Breast epithelium (tissue), 4 donors: ENCODE measurements at places on chromosomes 3 and 15.

- H3K36me3 ChIP-seq: no peaks in the 10 kb centered on the region
- no peaks in the 10 kb centered on the region for H3K27me3 ChIP-seq
- H3K4me3 ChIP-seq: no peak overlapping the region
- H3K4me1 ChIP-seq: no peaks in the 10 kb centered on the region
- DNase-seq: no peak
These were observed 12.0 kb downstream of the TTBK2 start for GRCh38 chr15:42908538-42908937.

DNA sequence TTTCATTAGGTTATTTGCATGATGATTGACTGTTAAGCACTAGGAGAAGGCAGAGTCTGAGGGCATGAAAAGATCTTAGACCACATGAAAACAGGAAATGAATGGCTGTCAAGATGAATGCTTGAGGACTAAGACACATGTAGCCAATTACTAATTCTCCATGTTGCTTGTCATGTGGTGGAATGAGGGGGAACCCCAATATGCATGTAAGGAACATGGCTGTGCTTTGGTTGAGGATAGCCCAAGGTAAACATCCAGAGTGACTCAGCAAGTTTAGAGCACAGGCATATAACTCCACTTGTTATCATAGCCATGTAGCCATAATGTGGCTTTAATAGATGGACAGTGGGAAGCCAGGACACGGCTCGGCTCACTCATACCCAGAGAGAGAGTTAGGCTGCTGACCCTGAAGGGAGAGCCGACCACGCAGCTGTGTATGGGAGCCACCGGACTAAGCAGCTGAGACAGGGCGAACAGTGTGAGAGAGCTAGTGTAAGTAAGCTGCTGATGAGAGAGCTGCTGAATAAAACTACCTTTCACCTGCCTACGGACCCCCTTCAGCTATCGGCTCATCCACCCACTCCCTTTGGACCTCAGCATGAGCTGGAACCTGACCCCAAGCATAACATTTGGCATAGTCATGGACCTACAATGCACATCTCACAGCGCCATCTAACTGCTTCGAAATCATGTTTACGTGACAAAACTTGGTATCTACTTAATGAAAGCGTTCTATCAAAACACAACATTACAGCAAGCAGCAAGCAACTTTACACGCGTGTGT is 37.6 kb downstream of the ANO10 start:
- H3K27ac ChIP-seq: no peak overlapping the region
- H3K4me1 ChIP-seq: no peaks in the 10 kb centered on the region
- no peaks in the 10 kb centered on the region for H3K36me3 ChIP-seq
- no peaks in the 10 kb centered on the region for H3K27me3 ChIP-seq

- H3K4me3 ChIP-seq: no peak overlapping the region
- no peaks in the 10 kb centered on the region for H3K27me3 ChIP-seq
- H3K27ac ChIP-seq: no peak overlapping the region
- DNase-seq: no peak
- no peaks in the 10 kb centered on the region for H3K36me3 ChIP-seq
These were observed 519.3 kb upstream of the CADM2 start for GRCh38 chr3:84439476-84439875.

GRCh38 chr15:27201425-27201824 is 230.4 kb downstream of the GABRG3 start:
- no peaks in the 10 kb centered on the region for H3K27me3 ChIP-seq
- H3K4me3 ChIP-seq: no peak overlapping the region
- no peak for DNase-seq
- no peak overlapping the region for H3K27ac ChIP-seq

GRCh38 chr15:37138591-37139215 is 38.4 kb upstream of the MEIS2 start:
- no peak for DNase-seq
- H3K36me3 ChIP-seq: no peaks in the 10 kb centered on the region

- no peaks in the 10 kb centered on the region for H3K36me3 ChIP-seq
- no peak overlapping the region for H3K27ac ChIP-seq
- H3K4me3 ChIP-seq: no peak overlapping the region
- no peaks in the 10 kb centered on the region for H3K4me1 ChIP-seq
- H3K27me3 ChIP-seq: no peaks in the 10 kb centered on the region
- no peak for DNase-seq
These were observed 139.4 kb downstream of the NECTIN3 start for GRCh38 chr3:111210866-111211564.

DNA sequence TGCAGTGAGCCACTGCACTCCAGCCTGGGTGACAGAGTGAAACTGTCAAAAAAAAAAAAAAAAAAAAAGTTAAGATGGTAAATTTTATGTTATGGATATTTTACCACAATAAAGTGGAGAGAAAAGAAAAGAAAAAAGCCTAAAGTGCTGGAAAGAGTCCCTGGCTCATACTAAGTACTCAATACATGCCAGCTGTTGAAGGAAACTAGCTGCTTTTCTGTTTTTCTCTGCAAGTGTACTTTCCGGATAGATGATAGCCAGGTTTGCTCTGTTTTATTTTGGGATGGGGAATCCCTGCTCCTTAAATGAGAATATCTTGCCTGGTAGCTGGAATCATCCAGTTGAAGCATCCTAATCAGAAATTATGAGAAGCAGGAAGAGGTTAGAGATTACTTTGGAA is 10.9 kb downstream of the EID1 start:
- H3K4me3 ChIP-seq: no peak overlapping the region
- DNase-seq: no peak
- no peaks in the 10 kb centered on the region for H3K36me3 ChIP-seq
- no peaks in the 10 kb centered on the region for H3K4me1 ChIP-seq
- no peak overlapping the region for H3K27ac ChIP-seq

GRCh38 chr3:190558316-190558715 is 44.4 kb downstream of the IL1RAP start:
- no peaks in the 10 kb centered on the region for H3K4me1 ChIP-seq
- no peak overlapping the region for H3K27ac ChIP-seq
- peaks cover 4% of the 10 kb centered on the region for H3K36me3 ChIP-seq
- no peak overlapping the region for H3K4me3 ChIP-seq
- H3K27me3 ChIP-seq: no peaks in the 10 kb centered on the region

GRCh38 chr3:161028555-161029153 is 76.5 kb downstream of the B3GALNT1 start:
- DNase-seq: no peak
- no peak overlapping the region for H3K4me3 ChIP-seq
- no peaks in the 10 kb centered on the region for H3K4me1 ChIP-seq
- no peaks in the 10 kb centered on the region for H3K36me3 ChIP-seq

DNA sequence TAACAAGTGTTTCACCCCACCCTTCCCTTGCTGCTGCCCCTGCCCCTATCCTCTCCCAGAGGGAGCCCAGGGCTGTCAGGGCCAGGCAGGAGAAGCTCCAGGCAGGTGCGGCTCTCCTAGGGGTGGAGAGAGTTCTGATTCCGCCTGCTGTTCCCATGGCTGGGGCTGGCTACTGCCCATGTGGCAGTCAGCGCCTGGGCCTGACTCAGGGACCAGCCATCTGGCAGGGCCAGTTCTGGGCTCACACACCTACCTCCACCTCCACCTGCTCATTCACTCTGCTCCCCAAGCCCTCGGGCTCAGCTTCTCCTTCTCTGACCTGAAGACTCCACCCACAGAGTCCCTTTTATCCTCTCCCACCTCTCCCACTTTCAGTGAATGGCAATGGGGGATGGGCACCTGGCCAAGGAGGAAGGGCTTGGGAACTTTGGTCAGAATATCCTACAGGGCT is 23.4 kb downstream of the AMOTL2 start:
- H3K27ac ChIP-seq: peak overlapping the region; percentile 86
- peaks cover 14% of the 10 kb centered on the region for H3K4me1 ChIP-seq
- no peaks in the 10 kb centered on the region for H3K27me3 ChIP-seq
- peak; percentile 72 for DNase-seq
- no peak overlapping the region for H3K4me3 ChIP-seq

GRCh38 chr3:190117981-190118380 is 2.7 kb downstream of the P3H2 start:
- DNase-seq: no peak
- peak overlapping the region; percentile 38 for H3K27ac ChIP-seq
- no peaks in the 10 kb centered on the region for H3K4me1 ChIP-seq
- no peaks in the 10 kb centered on the region for H3K27me3 ChIP-seq

DNA sequence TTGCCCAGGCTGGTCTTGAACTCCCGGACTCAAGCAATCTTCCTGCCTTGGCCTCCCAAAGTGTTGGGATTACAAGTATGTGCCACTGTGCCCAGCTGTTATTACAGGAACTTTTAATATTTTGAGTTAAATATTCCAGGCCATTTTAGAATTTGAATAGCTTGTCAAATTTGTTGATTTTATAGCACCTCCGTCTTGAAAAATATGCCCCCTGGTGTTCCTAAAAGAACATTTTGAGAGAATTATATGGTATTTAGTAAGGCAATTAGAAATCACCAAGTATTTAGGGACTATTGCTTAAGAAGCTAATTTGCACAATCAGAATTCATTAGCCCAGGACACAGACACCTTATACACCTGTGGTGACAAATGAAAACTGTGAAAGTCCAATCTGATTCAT is 23.7 kb downstream of the PDE8A start:
- H3K4me1 ChIP-seq: peaks cover 3% of the 10 kb centered on the region
- no peaks in the 10 kb centered on the region for H3K36me3 ChIP-seq
- H3K27ac ChIP-seq: no peak overlapping the region
- H3K4me3 ChIP-seq: no peak overlapping the region
- DNase-seq: no peak
- H3K27me3 ChIP-seq: no peaks in the 10 kb centered on the region

GRCh38 chr3:50140990-50141389 is 14.1 kb upstream of the SEMA3F start:
- no peak overlapping the region for H3K4me3 ChIP-seq
- H3K4me1 ChIP-seq: peaks cover 15% of the 10 kb centered on the region
- no peak overlapping the region for H3K27ac ChIP-seq
- H3K27me3 ChIP-seq: no peaks in the 10 kb centered on the region
- no peaks in the 10 kb centered on the region for H3K36me3 ChIP-seq
- DNase-seq: no peak

- H3K4me3 ChIP-seq: no peak overlapping the region
- no peaks in the 10 kb centered on the region for H3K36me3 ChIP-seq
- no peaks in the 10 kb centered on the region for H3K27me3 ChIP-seq
- H3K4me1 ChIP-seq: no peaks in the 10 kb centered on the region
- no peak for DNase-seq
These were observed 168.3 kb upstream of the GBE1 start for GRCh38 chr3:81929697-81930096.

DNA sequence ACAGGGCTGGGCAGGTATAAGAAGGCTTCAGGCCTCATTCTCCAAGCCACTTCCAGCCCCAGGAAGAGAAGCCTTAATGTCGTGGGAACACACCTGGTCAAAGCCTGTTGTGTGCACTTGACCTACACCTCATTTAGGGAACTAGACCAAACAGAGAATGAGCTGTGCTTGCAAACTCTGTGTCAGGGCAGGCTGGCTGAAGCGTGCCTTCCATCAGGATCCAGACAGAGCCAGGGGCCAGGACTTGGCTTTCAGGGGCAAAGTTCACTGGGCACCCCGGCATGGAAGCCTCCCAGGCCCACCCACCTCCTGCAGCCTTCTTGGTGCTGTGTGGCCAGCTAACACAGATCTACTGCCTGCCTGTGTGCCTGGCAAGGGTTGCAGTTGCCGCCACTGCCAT is 11.5 kb downstream of the RBPMS2 start:
- no peaks in the 10 kb centered on the region for H3K27me3 ChIP-seq
- DNase-seq: no peak
- H3K27ac ChIP-seq: no peak overlapping the region
- H3K36me3 ChIP-seq: no peaks in the 10 kb centered on the region
- H3K4me1 ChIP-seq: no peaks in the 10 kb centered on the region
- H3K4me3 ChIP-seq: no peak overlapping the region

DNA sequence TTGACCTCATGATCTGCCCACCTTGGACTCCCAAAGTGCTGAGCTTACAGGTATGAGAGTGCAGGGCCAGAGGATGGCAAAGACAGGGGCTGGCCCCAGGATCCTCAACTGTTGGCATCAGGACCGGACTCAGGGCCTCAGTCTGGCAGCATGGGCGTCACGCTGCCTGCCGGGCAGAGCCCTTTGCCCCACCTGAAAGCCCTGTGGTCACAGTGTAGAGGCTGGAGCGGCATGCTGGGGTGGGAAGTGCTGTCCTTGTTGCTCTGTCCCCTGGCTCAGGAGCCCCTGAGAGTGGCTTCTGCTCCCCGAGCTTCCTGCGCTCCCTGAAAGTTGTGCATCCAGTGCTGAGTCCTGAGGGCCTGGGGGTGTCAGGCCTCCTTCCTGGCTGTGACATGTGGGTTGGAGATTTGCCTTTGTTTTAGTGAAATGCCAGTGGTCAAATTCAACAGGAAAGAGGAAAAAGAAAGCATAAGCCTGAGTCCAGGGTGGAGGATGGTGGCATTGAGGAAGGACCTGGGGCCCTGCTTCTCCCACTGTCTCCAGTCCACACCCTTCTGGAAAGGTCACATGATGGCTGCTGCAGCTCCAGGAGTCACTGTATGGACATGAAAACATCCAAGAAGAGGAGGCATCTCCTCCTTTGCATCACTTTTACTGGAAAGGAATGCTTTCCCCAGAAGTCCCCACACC is 147.2 kb downstream of the OR4M2 start:
- H3K4me1 ChIP-seq: no peaks in the 10 kb centered on the region
- no peak overlapping the region for H3K27ac ChIP-seq
- peak; percentile 17 for DNase-seq
- no peaks in the 10 kb centered on the region for H3K36me3 ChIP-seq
- no peak overlapping the region for H3K4me3 ChIP-seq
- no peaks in the 10 kb centered on the region for H3K27me3 ChIP-seq

GRCh38 chr15:56491110-56491722 is 26.3 kb upstream of the MNS1 start:
- no peak for DNase-seq

DNA sequence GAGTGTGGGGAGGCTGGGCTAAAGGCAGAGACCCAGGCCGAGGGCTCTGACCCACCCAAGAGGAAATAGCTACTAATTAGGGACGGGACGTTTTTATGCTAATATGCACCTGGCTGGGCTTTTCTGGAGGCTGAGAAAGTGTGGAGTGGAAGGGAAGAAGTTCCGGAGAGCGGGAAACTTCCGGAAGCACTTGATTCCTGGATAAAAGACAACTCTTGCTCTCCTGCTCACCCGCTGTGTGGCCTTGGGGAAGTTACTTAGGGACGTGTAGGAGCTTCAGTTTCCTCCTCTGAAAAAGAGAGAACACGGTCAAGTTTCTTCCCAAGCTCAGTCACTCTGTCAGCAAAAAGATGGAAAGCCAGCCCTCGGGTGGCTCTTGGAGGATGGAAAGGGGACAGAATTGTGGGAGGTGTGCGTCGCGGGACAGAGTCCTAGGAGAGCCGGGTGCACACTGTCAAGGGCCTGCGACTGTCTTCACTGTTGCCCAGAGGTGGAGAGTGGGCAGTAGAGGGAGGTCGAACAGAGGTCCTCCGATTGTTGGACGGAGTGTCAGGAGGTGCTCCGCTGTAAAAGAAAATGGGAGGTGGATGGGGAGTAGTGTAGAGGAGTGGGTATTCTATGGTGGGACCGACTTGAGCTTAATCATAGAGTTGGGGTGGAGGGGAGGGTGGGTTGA is 43.2 kb downstream of the EPHB3 start:
- no peaks in the 10 kb centered on the region for H3K4me1 ChIP-seq
- H3K27ac ChIP-seq: peak overlapping the region; percentile 94
- DNase-seq: no peak
- no peaks in the 10 kb centered on the region for H3K27me3 ChIP-seq
- H3K4me3 ChIP-seq: peak overlapping the region; percentile 60

- H3K4me1 ChIP-seq: no peaks in the 10 kb centered on the region
- H3K27me3 ChIP-seq: no peaks in the 10 kb centered on the region
- H3K36me3 ChIP-seq: no peaks in the 10 kb centered on the region
- no peak for DNase-seq
- no peak overlapping the region for H3K4me3 ChIP-seq
These were observed 273.3 kb downstream of the NSUN3 start for GRCh38 chr3:94336046-94336753.

- H3K4me3 ChIP-seq: no peak overlapping the region
- no peaks in the 10 kb centered on the region for H3K4me1 ChIP-seq
- H3K27ac ChIP-seq: no peak overlapping the region
- no peaks in the 10 kb centered on the region for H3K27me3 ChIP-seq
These were observed 1033.3 kb downstream of the IGSF11 start for GRCh38 chr3:118001380-118001779.
